CD4-positive, alpha-beta memory T cell (primary cell): ENCODE measurements at places on chromosomes 2 and 18. TPM values are rescaled to one million over a fixed set of nuclear protein-coding genes. Genes with fewer than 3 reads are reported as not detected.

ST8SIA3 gene
- not detected for total RNA-seq

GRCh38 chr2:50838316-50838715 lies 193.6 kb downstream of the NRXN1 start:
- H3K4me3 ChIP-seq: no peak overlapping the region
- no peaks in the 10 kb centered on the region for H3K4me1 ChIP-seq
- DNase-seq: no peak

- no peaks in the 10 kb centered on the region for H3K4me1 ChIP-seq
- no peak overlapping the region for H3K4me3 ChIP-seq
- no peaks in the 10 kb centered on the region for H3K27me3 ChIP-seq
- DNase-seq: no peak
These were observed 11.6 kb downstream of the BMPR2 start for GRCh38 chr2:202387608-202388342.

CNGA3 gene
- not detected for total RNA-seq

- H3K27me3 ChIP-seq: no peaks in the 10 kb centered on the region
- H3K4me1 ChIP-seq: peaks cover 12% of the 10 kb centered on the region
- no peak overlapping the region for H3K4me3 ChIP-seq
These were observed 59.7 kb upstream of the ZC3H15 start for GRCh38 chr2:186426153-186427016.

- H3K4me3 ChIP-seq: no peak overlapping the region
- no peak for DNase-seq
- H3K36me3 ChIP-seq: no peaks in the 10 kb centered on the region
- no peaks in the 10 kb centered on the region for H3K27me3 ChIP-seq
These were observed 158.5 kb upstream of the ACVR2A start for GRCh38 chr2:147686365-147686764.

DNA sequence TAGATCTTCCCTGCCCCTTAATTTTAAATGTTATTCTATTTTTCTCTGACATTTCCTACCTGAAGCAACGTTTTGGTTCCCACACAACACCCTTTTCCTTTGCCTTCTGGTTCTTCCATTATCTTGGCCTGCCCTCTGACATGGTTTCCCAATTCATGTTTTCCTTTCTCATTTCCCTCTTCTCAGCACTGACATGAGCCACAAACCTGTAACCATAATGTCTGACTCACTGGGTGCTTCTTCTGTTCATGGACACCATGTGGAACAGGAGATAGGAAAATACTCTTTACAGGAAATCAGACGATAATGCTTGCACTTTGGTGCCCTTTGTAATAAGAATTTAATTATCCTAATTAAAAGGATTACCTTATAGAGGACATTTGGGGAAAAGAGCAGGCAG lies 142.0 kb downstream of the ZEB2 start:
- H3K27ac ChIP-seq: no peak overlapping the region

GRCh38 chr18:8778824-8779223 lies 73.5 kb downstream of the MTCL1 start:
- H3K27me3 ChIP-seq: no peaks in the 10 kb centered on the region
- no peak for DNase-seq
- no peak overlapping the region for H3K27ac ChIP-seq
- no peak overlapping the region for H3K4me3 ChIP-seq
- no peaks in the 10 kb centered on the region for H3K4me1 ChIP-seq

DNA sequence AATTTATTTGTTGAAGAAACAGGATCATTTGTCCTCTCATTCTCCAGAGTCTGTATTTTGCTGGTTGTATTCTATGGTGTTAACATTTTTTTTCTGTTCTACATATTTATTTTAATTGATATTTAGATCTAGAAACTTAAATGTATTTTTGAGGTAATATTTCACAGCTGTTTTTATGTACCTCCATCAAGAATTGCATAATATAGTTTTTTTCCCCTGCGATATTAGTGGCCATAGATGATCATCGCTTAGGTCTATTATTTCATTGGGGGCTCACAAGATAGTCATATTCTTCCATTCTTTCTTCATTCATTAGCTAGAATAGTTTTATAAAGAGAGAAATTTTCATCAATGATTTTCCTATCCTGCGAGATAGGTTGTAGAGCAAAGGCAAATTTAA lies 89.3 kb downstream of the PARD3B start:
- H3K27ac ChIP-seq: no peak overlapping the region
- no peaks in the 10 kb centered on the region for H3K4me1 ChIP-seq
- no peaks in the 10 kb centered on the region for H3K36me3 ChIP-seq
- DNase-seq: no peak

DNA sequence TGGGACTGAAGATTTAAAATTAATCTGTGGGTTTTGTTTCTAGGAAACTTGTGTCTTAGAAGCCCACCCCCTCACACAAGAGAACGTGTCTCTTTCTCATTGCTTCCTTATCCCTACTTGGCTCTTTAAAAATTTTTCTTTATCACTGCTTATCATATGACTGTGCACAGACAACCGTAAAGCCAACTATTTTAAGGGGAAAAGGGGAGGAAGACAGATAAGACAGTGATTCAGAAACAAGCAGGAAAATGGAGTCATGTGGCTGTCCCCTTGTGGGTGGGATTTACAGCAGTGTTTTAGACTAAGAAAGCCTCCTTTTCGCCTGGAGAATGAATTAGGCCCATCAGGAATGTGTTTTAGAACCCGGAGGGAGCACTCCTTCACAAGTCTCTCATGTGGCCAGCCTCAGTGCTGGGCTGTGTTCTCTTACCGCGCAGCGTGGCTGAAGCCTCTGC lies 17.6 kb downstream of the PRKCE start:
- no peak overlapping the region for H3K4me3 ChIP-seq
- H3K4me1 ChIP-seq: no peaks in the 10 kb centered on the region
- H3K27ac ChIP-seq: no peak overlapping the region

DBI gene
- total RNA-seq: 44.7 TPM

AMER3 gene
- not detected for total RNA-seq

METAP1D gene
- 7.2 TPM for total RNA-seq

- H3K36me3 ChIP-seq: no peaks in the 10 kb centered on the region
- no peaks in the 10 kb centered on the region for H3K27me3 ChIP-seq
- no peak for DNase-seq
- H3K27ac ChIP-seq: no peak overlapping the region
- H3K4me1 ChIP-seq: no peaks in the 10 kb centered on the region
- H3K4me3 ChIP-seq: no peak overlapping the region
These were observed 21.0 kb downstream of the C1QL2 start for GRCh38 chr2:119137502-119137901.

ANTXR1 gene
- 0.58 TPM for total RNA-seq
